Nephron progenitor cell (in vitro differentiated cells): ENCODE measurements at places on chromosomes 7 and 10.

DNA sequence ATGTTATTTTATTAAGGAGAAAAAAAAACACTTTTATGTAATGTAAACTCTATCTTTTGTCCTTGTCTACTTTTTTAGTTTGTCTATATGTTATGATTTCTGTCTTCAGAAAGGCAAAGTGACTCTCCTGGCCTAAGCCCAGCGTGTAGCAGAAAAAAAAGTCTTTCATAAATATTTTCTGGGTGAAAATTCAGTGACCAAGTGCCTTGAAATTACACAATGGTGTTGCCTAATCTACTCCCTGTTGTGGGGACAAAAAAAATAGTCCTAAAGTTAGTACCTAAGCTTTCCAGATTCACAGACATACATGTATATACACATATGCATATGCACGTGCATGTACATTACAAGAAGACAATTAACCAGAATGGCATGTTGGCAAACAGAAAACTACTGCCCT lies 1257.8 kb upstream of the SORCS1 start:
- DNase-seq, result no peak

DNA sequence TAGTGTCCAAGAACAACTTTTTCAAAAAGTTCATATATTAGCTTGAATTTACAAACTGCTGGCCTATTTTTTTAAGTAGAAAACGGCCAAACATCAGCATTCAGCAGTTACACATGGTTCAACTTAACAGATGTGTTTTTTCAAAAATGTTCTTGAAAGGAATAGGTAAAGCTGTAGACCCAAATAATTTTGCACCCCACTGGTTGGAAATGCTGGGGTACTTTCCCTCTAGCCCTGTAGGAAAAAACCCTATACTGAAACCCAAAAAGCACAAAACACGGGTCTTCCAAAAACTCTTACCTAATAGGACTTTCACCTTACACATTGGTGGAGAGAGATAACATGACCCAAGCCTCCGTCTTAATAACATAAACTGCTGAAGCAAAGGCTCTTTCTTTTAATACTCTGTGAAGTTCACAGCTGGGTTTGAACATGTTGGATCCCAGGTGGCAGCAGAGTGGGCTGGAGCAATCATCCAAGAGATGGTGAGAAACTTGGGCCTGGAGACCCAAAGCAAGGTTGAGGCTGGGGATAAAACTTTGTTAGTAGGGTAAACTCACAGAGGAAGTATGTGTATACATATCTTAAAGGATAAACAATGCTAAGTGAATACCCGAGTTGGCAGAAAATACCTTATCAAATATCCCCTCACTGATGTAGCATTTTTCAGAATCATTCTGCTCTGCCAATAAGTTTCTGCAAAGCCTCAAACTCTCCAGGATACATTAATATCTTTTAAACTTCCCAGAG lies 629 bp upstream of the DNAJC9 start:
- DNase-seq, result no peak

- no peak for DNase-seq
These were observed 15.6 kb upstream of the HECW1 start for GRCh38 chr7:43096875-43097274.

DNA sequence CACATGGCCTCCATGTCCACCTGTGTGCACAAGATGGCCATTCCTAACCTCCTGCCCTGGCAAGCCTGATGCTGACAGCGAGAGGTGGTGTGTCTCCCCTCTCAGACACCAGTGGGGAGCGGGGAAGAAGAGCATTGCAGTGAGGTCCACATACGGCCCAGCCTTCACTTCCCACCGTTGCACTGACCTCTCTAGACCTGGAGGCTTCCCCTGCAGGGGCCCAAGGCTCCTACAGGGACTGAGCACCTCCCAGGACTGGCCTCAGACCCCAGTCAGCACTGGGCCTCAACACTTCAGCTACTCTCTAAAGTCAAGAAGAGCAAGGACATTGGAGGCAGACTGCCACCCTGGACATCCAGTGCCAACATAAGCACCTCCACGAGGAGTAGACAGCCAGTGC lies 15.9 kb downstream of the STK32C start:
- DNase-seq, result no peak

DNA sequence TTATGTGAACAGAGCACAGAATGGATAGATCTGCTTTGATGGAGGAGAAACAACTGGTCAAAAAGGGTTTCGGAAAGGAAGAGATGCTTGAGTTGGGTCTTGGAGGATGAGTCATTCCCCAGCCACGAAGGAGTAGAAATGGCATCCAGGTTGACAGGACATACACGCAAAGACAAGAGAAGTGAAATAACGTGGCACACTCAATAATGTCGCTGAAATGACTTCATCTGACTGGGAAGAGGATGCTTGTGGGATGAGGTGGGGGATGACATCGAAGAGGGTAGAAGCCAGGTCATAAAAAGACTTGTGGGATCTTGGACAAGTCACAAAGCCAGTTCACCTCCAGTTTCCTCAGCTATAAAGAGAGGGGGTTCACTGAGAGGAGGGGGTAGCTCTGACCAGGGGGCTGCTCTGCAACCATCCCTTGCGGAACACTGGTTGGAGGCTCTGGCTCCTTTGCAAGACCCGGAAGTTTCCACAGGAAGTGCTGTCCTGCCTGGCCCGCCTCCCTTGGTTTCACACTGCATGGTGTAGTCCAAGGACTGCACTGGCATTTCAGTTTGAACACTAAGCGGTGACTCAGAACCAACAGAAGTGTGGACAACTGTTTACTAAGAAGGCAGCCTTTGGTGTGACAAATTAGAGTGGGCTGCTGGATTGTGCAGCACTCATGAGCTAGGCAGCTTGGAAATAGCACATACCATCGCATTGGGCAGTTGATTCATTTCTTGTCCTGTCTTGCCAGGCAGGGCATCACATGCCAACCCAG lies 189.9 kb upstream of the ADO start:
- no peak for DNase-seq

- no peak for DNase-seq
These were observed 15.9 kb downstream of the WBP1L start for GRCh38 chr10:102759497-102760210.
